ENCODE measurements at places on chromosomes 1 and 21.

DNA sequence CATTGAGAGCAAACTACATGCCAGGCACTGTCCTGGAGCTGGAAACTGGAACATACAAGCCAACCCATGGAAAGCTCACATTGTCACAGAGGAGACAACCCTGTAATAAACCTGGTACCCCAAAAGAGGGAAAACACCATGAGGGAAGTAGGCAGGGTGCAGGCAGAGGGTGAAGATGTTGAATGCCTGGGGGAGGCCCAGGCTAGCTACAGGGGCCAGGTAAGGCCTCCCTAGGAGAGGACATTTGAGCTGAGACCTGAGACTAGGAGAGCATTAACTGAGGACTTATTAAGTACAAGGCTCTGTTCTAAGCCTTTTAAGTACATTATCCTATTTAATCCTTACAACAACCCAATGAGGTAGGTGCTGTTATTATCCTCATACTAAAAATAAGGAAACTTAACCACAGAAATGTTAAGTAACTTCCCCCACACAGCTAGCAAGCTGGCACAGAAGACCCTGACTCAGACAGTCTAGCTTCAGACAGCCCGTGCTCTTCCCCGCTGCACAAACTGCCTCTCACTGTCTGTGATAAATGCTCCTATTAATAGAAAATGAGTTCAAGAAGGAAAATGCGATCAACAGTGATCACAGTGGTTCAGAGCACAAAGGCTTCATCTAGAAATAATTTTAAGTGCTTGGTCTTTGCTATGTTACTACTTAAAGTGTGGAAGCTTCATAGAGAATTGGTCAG lies 41.8 kb downstream of the ZNF281 start:
- no peak for DNase-seq

GRCh38 chr1:184743062-184743756 lies 11.4 kb downstream of the EDEM3 start:
- DNase-seq: no peak

DNA sequence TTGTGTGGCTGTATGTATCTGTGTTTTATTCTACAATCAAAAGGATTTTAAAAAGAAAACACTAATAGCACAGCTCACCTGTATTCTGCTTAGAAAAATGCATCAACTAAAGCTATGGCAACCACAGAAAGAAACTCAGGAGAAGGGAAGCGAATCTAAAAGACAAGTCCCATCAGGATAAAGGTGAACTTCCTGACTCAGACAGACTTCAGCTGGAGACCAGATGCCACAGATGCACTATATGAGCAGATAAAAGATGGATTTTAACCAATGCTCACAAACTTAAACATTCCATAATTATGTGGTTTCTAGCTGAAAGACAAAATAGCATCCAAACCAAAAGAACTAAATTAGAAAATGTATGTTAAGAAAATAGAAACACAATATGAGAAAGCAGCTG lies 231.0 kb downstream of the RERE start:
- DNase-seq: no peak

GRCh38 chr1:234618737-234619049 lies 8.7 kb upstream of the IRF2BP2 start:
- DNase-seq: no peak

DNA sequence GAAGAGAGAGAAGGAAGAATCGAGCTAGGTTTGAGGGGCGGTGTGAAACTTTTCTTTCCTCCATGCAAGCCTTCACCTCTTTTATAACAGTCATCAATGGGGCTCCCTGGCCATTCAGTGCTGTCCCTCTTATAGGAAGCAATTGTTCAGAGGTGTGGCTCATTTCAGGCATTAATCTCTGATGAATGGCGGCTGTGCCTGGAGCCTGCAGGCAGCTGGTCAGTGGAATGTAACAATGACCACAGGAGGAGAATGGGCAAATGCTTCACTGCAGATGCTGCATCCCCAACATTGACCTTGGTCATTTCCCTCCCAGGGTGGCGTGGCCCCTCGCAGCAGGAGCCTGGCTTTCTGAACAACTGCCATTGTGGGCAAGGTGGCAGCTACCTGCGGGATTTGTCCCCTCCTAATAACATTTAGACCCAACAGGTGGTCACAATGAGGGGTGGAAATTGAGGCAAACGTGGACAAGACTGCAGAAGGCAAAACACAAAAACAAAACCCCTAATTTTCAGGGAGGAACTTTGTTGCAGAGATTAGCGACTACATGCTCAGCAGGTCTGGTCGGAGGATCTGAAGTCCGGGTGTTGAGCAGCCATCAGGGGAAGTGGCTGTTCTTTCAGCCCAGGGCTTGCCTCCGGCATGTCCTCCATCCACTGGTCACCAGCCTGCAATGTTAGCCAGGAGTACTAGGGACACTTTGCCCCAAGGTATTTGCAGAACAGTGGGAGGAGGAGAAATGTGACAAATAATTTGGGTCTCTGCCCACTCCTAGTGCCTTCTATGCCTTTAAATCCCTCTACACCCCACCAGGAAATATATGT lies 97.3 kb upstream of the PAXBP1 start:
- no peak for DNase-seq

DNA sequence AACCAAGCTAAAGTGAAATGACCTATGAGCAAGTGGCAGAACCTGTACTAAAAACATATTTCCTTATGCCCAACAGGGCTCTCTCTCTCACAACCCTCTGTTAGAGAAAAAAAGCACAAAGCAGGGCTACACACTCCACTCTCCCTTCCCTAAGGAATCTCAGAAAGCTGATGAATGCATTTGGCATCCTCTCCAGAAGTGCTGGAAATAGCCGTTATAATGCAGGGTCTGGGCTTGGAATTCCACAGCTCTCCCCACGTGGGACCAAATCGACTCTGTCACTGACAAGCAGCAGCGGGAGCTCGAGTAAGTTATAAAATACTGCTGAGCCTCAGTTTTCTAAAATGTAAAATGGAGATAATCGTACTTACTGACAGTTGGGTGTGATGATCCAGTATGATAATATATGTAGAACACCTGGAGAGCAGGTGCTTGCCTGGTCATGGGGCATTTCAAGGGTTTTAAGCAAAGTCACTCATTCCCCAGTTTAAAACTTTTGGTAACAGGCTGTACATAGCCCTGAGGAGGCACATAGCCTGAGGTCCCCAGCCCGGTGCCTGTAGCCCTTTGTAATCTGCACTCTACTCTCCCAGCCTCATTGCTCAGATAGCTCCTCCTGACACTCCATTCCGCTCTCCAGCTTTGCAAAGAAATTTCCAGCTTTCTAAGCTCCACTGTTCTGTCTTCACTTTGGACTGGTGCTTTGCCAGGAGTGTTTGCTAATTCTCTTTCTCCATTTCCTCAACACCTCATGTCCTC lies 175.6 kb upstream of the DAB1 start:
- DNase-seq: no peak

GRCh38 chr21:25283720-25284119 lies 323.6 kb downstream of the MRPL39 start:
- no peak for DNase-seq

DNA sequence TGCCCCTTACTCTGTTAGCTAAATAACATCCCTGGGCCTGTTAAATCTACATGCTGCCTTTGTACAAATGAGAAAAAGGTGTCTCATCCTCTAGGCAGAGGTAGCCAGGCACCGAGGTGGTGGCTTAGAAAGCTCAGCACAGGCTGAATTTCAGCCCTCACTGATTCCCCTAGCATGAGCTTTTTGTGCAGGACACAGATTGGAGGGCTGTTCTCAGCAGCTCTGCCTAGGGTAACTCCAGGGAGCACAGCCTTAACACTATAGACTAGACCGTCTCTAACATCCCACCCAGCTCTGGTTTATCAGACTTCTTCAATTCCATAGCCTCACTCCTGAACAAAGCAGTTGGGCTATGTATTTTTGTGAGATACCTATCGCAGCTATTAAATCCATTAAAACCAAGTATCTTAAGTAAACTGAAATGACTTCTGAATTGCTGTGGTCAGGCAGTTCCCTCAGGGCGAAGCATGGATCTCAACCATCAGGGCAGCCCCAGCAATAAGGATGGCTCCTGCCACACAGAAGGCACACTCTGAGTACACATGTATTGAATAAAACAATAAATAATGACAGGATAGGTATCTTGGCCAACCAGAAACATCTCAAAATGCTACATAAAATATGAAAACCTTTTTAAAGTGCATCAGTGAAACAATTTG lies 14.8 kb downstream of the S100A6 start:
- no peak for DNase-seq

- no peak for DNase-seq
These were observed 34.6 kb downstream of the TMEM51 start for GRCh38 chr1:15188130-15188524.
